ENCODE measurements at places on chromosomes 12 and 14.

DNA sequence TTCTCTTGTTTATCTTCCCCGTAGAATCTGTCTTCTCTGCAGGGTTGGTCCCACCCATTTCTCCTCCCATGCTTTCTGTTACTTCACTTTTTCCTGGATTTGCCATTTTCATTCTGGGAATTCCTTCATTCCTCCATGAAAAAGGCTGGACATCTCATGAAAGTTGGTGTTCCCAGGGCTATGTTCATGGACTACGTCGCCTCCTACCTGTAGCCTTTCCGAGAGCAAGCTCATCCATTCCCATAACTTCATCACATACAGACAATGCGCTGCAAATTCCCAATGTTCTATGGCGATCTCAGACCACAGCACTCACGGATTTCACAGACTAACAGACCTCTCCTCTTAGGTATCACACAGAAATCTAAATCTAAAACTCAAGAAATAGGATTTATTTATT is 217.1 kb downstream of the EXOC5 start:
- no peak for DNase-seq

- no peak for DNase-seq
Observed at GRCh38 chr12:82028772-82029171, 269.6 kb upstream of the PPFIA2 start.

DNA sequence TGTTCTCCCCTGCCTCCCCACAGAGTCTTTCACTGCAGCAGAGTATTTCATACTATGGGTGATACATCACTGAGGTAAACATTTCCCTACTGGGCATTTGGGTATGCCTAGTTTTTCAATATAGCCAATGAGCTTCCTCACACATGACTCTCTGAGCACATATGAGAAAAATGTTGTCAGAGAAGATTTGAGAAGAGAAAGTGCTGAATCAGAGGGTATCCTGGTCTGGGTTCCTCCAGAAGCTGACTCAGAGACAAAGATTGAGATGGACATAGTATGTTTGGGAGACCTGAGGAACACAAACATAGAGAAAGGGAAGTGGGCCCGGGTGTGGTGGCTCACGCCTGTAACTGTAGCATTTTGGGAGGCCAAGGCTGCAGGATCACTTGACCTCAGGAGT is 12.6 kb downstream of the SLC8B1 start:
- DNase-seq: no peak

- no peak for DNase-seq
Observed at GRCh38 chr14:76769636-76770292, 8.5 kb downstream of the VASH1 start.

DNA sequence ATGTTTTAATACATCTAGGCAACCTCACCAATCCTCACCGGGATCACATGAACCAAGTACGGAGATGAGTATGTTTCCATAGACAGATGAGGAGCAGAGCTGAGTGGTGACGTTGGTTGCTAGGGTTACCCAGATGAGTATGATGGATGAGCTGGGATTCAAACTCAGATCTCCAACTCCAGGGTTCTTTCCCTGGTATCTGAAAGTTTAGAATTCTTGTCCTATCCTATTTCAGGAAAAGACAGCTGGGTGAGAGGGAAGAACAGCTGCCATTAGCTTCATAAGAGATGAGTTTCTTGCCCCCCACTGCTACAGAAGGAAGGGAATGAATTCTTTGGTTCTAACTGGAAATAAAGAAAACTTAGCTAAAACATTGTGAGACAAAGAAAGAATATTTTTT is 728.9 kb upstream of the TBX3 start:
- DNase-seq: no peak

GRCh38 chr12:122873540-122873939 is 22.4 kb downstream of the VPS37B start:
- no peak for DNase-seq

GRCh38 chr14:65780566-65780965 is 368.0 kb downstream of the FUT8 start:
- DNase-seq: no peak

- DNase-seq: no peak
Observed at GRCh38 chr12:18953505-18953904, 176.0 kb upstream of the PLEKHA5 start.

- DNase-seq: peak; percentile 59
Observed at GRCh38 chr12:138898-139534, 72.4 kb downstream of the IQSEC3 start.

GRCh38 chr12:40971911-40972310 is 216.2 kb upstream of the PDZRN4 start:
- DNase-seq: no peak

DNA sequence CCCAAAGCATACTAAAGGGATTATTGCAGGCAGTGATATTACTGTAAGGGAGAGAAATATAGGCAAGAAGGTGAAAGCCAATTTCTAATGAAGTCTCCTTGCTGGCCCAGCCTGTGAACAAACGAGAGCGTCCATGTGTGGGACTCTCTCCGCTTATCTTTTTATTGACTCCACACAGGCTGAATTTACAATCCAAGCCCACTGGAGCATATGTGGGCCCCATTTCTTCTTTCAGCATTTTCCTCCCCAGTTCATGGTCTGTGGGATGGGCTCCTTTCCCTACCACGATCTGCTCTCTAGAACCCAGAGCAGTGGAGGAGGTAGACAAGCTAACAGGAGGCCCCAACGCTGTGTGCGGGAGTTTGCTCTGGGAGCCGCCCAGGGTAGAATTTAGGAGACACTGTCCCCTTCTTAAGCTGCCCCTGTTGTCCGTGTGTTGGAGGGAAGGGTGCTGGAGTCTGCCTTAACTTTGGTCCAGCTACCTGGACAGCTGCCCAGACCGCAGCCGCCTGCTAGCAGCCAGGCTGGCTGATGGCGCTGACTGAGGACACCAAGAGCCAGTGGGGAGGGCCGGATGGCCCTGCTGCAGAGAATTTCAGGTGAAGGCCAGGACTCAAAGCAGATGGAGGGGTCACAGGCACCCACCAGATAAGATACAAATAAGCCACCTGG is 3.2 kb upstream of the HOXC11 start:
- DNase-seq: no peak

DNA sequence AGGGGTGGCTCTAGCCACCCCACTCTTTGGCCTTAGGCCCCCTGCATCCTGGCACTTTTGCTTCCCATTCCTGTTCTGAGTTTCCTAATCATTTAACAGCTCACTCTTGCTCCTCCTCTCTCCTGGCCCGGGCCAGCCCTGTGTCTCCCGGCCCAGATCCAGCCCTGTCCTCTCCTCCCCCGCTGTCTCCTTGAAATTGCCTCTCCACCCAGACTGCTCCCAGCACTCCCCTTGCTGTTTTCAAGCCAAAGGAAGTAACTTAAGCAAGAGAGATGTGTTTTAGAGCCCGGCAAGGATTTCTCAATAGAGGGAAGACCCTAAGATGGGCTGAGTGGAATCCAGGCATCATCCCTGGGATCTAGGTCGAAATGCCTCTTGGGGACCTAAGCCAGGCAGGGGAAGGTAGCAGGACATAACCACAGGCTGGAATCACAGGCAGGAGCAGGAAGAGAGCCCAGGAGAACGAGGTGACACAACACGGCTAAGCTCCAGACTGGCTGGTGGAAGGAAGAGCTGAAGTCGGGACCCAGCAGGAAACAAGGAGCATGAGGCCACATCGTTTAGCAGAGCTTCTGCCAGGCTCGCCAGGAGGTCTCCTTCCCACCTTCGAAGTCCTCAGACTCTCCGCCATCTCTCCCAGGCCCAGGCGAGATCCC is 2.0 kb upstream of the LRP1-AS start:
- DNase-seq: no peak

GRCh38 chr14:31270196-31270772 is 62.7 kb upstream of the HECTD1 start:
- DNase-seq: peak; percentile 68

- no peak for DNase-seq
Observed at GRCh38 chr14:81166121-81166520, 54.6 kb downstream of the GTF2A1 start.

GRCh38 chr12:67161322-67161918 is 107.7 kb upstream of the CAND1 start:
- DNase-seq: peak; percentile 79

GRCh38 chr12:83514372-83514771 is 827.7 kb downstream of the TMTC2 start:
- DNase-seq: no peak

DNA sequence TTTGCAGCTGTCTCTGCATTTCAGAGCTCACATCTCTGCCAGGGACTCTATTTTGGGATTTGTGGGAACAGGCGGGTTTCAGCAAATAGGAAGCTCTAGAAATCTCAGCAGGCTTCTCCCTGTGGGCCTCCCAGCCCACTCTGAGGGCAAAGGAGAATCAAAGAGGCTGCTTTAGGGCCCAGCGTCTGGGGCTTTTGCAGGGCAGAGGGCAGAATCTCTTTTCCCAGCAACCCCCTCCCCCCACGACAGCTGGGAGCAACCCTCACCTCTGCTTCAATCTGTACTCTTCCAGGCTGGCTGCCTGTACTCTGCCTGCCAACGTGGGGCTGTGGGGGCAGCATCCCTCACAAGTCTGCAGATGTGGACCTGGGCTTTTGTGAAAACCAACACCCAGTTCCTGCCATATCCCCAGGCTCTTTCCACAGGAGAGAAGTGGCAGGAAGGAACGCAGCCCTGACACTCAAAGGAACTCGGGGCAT is 529.6 kb upstream of the TBX3 start:
- DNase-seq: no peak

DNA sequence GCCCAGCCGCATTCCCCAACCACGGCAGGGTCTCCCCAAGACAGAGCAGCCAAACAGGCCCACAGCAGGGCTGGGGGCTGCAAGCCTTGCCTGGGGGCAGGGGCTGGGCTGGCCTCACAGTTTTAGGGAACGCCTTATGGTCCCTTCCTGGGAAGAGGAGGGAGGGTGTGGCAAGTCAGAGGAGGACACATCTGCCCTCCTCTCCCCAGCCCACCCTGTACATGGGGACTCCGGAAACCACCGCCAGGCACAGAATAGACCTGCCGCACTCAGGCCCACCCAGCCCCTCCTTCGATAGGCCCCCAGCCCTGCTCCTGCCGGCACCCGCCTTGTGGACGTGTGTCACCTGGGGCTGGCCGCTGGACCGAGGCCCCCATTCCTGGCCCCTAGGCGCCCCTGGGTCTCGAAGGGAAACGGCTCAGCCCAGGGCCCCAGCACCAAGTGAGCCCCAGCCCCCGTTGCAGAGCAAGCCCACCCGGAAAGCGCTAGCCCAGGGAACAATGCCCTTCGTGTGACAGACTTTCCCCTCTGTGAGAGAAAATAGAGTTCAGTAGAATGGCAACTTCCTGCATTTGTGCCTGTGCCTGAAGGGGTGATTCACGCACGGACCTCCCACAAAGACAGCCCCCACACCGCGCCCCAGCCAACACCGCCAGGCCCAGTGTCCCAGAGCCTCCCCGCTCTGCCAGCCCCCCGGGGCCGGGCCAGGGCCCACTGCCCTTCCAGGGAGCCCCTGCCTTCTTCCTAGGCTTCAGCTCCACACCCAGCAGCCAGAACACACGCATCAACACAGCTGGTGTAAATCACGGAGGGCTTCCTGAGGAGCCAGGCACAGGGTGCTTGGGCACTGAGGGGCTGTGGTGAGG is 12.0 kb upstream of the NUDT14 start:
- DNase-seq: peak; percentile 71

GRCh38 chr12:105622220-105622619 is 291.7 kb downstream of the C12orf75 start:
- DNase-seq: no peak

- no peak for DNase-seq
Observed at GRCh38 chr12:29750131-29750927, 33.4 kb downstream of the TMTC1 start.

DNA sequence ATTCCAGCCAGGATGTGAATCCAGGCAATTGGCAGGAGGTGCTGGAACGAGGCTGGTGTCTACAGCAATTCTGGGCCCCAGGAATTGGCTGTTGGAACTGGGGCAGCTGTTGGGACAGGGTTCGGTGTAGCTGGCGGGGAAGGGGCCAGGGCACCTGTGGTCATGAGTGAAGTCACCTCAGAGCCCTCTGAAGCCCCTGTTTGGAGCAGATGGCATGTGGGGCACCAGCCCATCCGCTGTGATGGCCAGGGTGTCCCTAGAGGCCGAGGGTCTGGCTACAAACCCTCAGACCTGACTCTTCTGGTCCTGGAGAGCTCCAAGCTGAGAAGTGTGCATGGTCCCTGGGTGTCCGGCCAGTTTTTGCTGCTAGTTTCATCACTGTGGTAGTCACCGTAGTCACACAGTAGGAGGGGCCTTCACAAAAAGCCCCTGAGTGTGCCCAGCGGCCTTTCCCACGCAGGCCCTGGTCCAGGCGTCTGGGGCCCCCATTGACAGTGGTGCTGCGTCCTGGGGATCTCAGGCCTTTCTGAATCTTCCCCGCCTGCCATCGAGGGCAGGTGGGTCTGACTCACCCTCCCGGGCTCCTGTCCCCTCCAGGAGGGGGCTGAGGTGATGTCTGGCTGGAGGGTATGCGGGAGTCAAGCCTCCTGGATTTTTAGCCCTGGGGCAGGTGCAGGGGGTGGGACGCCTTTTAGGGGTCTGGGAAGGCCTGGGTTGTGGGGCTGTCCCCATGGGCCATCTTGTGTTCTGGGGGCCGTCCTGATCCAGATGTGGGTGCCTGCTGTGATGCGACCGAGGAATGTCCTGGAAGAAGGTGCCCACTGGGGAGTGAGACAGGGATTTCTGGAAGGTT is 368.0 kb downstream of the TMEM121 start:
- peak; percentile 49 for DNase-seq

GRCh38 chr14:52263190-52263589 is 4.3 kb upstream of the PTGDR start:
- no peak for DNase-seq

DNA sequence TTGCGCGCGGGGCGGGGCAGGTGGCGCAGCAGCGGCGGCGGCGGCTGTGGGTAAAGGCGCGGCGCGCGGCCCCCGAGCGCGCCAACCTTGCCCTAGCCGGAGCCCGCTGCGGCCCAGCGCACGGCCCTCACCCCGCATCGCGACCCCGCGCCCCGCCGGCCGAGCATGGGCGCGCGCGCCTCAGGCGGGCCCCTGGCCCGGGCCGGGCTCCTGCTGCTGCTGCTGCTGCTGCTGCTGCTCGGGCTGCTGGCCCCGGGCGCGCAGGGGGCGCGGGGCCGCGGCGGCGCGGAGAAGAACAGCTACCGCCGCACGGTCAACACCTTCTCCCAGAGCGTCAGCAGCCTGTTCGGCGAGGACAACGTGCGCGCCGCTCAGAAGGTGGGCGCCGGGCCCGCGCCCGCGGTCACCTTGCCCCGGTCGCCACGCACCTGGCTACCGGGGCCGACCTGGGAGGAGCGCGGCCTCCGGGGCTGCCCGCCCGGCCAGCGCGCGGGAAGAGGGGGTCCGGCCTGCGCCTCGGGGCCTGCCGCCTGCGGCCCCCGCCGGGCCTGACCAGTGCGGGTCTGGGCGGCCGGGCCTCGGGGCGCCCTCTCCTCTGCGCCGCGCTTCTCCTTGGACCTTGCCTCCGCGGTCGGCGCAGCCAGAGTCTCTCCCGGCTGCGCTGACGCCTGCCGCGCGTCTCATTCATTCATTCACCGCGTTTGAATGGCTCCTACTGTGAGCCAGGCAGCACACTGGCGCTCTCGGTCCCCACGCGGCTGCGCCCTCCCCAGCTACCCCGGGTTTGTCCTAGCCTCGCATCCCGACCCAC is at the start of gene BRI3BP:
TSS of gene BRI3BP (plus strand) at position 20 of the 811 bp plus-strand sequence. CDS start at position 166, 146 bp downstream.
- peak; percentile 81 for DNase-seq

GRCh38 chr12:6827437-6827911 is 733 bp upstream of the P3H3 start:
- DNase-seq: peak; percentile 85

DNA sequence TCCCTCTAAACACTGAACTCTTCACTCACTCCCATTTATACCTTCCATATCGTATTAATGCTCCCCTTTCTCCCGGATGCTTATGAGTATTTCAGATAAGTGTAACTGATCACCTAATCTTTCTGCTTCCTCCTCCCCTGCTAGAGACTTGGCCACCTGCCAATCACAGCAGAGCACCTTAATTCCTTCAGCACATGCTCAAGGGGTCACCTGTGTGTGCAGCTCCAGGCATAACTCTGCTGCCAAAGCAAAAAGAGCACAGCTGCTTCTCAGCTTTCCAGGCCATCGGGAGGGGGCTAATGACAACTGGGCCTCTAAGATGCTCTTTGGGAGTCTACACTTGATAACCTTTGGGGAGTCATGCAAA is 106.9 kb upstream of the DYRK2 start:
- DNase-seq: no peak
